GM13976 (cell line): ENCODE measurements at places on chromosomes 7 and 10.

DNA sequence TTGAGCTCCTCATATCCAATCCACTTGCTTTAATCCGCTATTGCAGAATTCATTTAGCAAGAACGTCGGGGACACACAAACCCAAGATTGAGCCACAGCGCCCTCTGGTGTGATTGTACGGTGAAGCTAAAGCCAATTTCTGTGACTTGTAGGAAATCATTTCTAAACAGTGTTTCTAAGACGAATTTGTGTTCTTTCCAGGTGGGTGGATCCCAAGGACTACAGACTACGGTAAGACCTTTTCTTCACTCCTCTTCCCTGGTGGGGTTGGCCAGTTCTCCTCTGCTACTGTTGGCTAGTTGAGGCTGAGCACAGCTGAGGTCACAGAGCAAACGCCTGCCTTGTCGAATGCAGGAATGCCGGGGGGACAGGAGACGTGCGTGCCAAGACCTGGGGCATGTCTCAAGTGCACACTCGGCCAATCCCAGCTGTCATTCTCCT lies 5.2 kb downstream of the DMBT1 start:
- DNase-seq: peak; percentile 63

GRCh38 chr10:35558276-35558675 lies 46.9 kb upstream of the GJD4 start:
- no peak for DNase-seq

- peak; percentile 53 for DNase-seq
Measured at GRCh38 chr10:130141878-130142277, 5.7 kb downstream of the GLRX3 start.

- no peak for DNase-seq
Measured at GRCh38 chr7:3179456-3179855, 121.6 kb upstream of the SDK1 start.

DNA sequence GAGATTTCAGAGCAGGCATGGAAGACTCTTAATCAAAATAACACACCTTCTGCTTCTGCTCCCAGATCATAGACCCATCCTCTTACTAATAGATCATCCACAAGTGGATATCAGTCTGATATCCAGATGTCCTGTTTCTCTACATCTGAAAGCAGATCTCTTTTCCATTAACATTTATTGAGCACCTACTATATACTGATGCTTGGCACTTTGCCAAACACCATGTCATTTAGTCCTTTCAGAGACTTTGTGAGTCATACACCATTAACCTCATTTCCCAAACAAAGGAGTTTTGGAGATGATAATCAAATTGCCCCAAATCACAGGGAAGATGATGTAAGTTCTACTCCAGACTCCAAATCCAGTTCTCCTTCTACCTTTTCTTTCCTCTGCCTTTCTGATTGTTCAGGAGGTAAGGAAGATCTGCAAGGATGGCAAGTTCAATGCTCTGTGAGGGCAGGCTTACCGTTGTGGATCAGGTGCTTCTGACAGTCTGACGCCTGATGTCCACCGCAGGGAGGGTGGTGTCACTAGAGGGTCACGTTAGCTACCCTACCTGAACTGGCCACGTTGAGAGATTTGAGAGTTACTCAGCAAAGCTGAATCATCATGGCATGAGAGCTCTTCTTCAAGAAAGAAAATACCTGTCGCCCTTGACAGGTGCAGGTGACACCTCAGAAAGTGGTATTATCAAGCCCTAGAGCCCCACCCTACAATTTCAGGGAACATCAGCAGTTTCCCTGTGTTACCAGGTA lies 269.6 kb upstream of the ZMIZ1 start:
- DNase-seq: no peak

DNA sequence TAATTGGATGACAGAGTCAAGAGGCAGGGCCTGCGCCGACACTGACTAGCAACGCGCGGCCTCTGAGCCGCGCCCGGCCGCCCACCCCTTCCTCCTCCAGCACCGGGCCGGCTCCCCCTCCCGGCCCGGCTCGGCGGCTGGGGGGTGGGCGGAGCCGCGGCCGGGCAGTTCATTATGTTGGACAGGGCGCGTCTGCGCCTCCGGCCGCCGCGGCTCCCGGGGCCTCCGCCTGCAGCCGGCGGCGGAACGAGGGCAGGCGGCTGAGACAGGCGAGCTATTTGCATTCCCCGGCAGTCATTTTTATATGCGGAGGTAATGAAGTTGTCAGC lies 106.7 kb downstream of the SNX10 start:
- peak; percentile 90 for DNase-seq
